ENCODE measurements at places on chromosomes 5 and 9. TPM values are rescaled to one million over a fixed set of nuclear protein-coding genes. Genes with fewer than 3 reads are reported as not detected.

TAF11L10 gene
- polyA plus RNA-seq, result not detected

MORN5 gene
- polyA plus RNA-seq, result not detected

F2R gene
- polyA plus RNA-seq, result 58.0 TPM

DNA sequence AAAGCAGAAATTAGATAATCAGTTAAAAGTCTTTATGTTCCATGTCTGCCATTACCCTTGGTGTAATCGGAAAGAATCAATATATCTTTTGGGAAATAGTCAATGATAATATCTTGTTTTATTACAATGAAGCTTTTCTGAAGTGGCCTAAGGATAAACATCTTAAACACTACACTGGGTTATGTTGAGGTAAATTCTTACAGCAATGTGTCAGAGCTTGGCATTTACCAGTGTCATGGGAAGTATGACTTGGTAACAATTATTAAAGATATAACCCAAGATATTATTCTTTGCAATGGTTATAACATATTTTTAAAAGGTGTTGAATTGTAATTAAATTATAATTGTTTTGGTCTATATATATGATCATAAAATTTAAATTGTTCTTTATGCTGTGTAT, 84.7 kb downstream of the CFAP95 start:
- peaks cover 4% of the 10 kb centered on the region for H3K4me1 ChIP-seq
- H3K4me3 ChIP-seq, result no peak overlapping the region
- no peak overlapping the region for H3K27ac ChIP-seq
- no peak for DNase-seq
- H3K27me3 ChIP-seq, result no peaks in the 10 kb centered on the region

GRCh38 chr9:126125992-126126409, 200.6 kb upstream of the MVB12B start:
- H3K4me1 ChIP-seq, result no peaks in the 10 kb centered on the region
- H3K4me3 ChIP-seq, result no peak overlapping the region
- H3K27ac ChIP-seq, result no peak overlapping the region
- DNase-seq, result no peak
- peaks cover 17% of the 10 kb centered on the region for H3K27me3 ChIP-seq

- H3K27me3 ChIP-seq, result no peaks in the 10 kb centered on the region
- no peak for DNase-seq
- H3K4me3 ChIP-seq, result no peak overlapping the region
- H3K36me3 ChIP-seq, result no peaks in the 10 kb centered on the region
Observed at GRCh38 chr5:56093970-56094369, 99.2 kb upstream of the IL6ST start.

- H3K36me3 ChIP-seq, result no peaks in the 10 kb centered on the region
- no peaks in the 10 kb centered on the region for H3K4me1 ChIP-seq
- no peak overlapping the region for H3K27ac ChIP-seq
- H3K4me3 ChIP-seq, result no peak overlapping the region
Observed at GRCh38 chr5:88419931-88420330, 151.3 kb upstream of the TMEM161B start.

- H3K4me3 ChIP-seq, result no peak overlapping the region
- no peak for DNase-seq
- H3K4me1 ChIP-seq, result no peaks in the 10 kb centered on the region
- no peaks in the 10 kb centered on the region for H3K36me3 ChIP-seq
- no peaks in the 10 kb centered on the region for H3K27me3 ChIP-seq
Observed at GRCh38 chr5:178440181-178440580, 150.0 kb downstream of the COL23A1 start.

All from keratinocyte (primary cell).